ENCODE measurements at places on chromosomes 2 and 18.

DNA sequence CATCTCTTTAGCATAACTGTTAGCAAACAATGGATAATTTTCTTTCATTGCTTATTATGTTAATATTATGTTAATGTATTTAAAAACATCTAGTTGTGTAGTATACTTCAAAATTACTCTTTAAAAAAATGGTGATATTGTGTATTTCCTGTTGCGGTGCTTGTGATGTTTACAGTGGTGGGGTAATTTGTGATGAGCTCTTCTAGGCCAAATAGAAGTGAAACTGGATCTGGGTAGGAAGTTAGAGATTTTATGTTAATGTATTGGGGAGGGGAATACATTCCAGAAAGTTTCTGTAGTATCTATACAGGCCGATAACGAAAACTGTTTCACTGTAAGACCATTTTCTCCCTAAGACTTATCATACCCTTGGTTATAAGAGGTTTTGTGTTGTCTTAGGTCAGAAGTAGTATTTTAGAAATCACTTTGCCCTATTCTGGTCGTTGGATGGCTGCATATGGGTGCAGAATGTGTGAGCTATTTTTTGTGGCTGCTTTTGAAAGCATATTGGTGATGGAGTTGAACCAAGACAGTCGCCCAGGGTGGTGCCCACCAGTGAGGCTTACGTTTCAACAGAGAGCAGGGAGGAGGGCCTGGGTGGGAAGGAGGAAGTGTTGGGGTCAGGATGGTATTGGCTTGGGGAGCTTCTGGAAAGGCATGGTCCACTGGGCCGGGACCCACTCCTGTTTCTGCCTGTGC is 5.8 kb downstream of the TSHZ1 start:
- no peak for DNase-seq

DNA sequence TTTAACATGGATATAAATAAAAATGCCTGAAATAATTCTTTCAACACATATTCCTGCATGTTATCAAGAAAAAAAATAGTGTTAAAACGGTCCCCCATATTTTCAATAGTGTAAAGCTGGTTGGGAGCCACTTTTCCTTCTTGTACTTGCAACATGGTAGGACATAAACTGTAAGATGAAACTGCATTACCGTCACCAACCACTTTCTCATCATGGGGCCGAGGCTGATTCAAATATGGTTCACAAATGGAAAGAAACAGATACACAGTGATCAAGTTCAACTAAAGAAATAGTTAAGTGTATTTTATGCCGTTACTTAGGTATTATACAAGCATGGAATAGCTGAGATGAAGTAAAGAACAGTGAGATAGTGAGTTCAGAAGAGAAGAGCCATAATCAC is 360.7 kb downstream of the ZEB2 start:
- no peak for DNase-seq

GRCh38 chr2:121144111-121144510 is 140.9 kb downstream of the TFCP2L1 start:
- no peak for DNase-seq

- DNase-seq, result no peak
These were observed 32.3 kb upstream of the C18orf32 start for GRCh38 chr18:49519101-49519971.

GRCh38 chr18:43034683-43035500 is 80.6 kb downstream of the RIT2 start:
- DNase-seq, result no peak

DNA sequence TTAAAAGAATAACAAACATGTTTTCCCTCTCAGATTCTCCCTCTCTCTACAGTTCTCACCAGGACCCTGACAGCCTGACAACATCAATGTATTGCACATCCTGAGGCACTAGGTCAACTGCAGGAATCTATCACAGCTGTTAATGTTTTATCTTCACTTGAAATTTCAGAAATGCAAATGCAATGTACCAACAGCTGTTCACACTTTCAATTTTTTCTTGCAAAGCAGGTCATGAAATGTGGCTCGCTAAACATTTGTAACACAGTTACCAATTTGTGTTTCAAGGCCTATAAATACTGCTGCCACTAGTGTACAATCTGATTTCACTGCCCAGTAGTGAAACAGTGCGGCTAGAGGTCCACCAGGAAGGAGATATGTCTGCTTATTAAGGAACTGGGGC is 147.8 kb downstream of the EXOC6B start:
- no peak for DNase-seq

DNA sequence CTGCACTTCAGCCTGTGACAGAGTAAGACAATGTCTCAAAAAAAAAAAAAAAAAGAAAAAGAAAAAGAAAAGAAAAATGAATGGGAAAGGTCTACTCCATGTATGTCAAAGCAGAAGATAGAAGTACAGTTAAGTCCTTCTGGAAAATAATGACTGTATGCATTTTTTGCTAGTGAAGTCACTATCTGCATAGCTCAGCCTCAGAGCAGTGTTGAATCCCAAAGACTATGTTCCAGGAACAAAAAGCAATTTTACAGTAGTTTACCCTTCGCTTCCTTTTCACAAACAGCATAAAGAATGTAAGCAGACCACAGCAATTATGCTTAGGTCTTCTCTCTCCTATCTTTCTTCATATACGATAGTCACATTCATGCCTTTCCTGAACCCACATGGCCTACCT is 497.4 kb downstream of the CMPK2 start:
- no peak for DNase-seq

DNA sequence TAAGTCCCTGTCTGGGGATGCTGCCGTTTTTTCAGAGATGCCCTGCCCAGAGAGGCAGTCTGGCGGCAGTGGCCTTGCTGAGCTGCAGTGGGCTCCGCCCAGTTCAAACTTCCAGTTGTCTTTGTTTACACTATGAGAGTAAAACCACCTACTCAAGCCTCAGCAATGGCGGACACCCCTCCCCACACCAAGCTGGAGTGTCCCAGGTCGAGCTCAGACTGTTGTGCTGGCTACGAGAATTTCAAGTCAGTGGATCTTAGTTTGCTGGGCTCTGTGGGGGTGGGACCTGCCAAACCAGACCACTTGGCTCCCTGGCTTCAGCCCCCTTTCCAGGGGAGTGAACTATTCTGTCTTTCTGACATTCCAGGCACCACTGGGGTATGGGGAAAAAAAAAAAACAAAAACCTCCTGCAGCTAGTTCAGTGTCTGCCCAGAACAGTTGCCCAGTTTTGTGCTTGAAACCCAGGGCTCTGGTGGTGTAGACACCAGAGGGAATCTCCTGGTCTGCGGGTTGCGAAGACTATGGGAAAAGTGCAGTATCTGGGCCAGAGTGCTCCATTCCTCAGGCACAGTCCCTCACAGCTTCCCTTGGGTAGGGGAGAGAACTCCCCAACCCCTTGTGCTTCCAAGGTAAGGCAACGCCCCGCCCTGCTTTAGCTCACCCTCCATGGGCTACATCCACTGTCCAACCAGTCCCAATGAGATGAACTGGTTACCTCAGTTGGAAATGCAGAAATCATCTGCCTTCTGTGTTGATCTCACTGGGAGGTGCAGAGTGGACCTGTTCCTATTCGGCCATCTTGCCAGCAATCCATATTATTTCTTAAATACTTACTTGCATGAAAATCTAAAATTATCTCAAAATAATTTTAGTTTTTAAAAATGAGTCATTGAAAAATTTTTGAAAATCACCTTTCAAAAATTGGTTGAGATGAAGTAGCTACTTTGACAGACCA is 338.0 kb downstream of the OSR1 start:
- no peak for DNase-seq

GRCh38 chr2:191187105-191187829 is 36.5 kb upstream of the STAT4 start:
- no peak for DNase-seq

DNA sequence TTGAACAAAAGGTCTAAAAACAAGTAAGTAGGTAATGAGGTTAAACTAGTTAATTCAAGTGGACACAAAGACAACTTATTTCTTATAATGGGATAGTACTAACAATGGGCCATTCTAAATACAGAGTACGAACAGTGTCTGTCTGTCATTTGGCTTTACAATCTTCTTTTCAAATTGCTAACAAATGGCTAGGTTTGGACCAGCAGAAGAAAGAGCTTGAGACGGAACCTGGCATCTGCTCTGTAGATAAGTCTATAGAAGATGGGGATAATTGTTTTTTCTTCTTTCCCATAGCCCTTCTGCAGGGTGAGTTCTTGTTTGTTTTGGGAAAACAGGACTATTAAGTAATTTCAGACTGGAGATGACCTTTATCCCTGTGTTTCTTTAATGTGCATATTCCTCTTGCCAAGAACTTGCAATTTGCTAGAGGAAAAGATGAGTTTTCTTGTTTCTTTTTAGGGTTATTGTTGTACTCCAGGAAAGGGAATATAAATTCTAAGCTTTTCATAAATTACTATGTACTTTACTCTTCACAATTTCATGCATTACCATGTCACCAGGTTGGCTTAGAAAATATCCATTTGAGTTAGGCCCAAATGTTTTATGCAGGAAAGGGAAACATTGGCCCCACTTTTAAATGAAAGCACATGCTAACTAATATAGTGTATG is 500.5 kb upstream of the SYT4 start:
- DNase-seq, result no peak

- no peak for DNase-seq
These were observed 5.8 kb upstream of the ABCB11 start for GRCh38 chr2:169036736-169037440.

GRCh38 chr2:105062158-105062557 is 24.3 kb downstream of the MRPS9 start:
- DNase-seq, result no peak

GRCh38 chr18:27685091-27685490 is 491.8 kb downstream of the CDH2 start:
- no peak for DNase-seq
